ENCODE measurements at places on chromosomes 7 and 10.

DNA sequence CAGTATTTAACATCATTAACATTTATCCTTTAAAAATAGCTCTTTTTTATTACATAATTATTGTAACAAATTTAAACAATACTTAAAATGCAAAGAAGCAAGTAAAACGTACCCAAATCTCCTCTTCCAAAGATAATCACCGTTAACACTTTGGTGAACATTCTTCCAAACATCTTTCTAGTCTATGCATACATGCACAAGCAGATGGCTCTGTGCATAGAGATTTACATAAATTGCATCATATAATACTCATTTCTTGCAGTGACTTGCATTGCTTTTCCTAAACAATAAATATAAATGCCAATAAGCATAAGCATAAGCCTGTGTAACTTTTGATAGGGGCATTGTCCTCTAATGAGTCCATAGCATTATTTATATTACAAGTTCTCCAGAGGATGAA is 89.4 kb upstream of the PALS2 start:
- DNase-seq: no peak

GRCh38 chr10:114593240-114593792 is 64.8 kb downstream of the ABLIM1 start:
- no peak for DNase-seq

DNA sequence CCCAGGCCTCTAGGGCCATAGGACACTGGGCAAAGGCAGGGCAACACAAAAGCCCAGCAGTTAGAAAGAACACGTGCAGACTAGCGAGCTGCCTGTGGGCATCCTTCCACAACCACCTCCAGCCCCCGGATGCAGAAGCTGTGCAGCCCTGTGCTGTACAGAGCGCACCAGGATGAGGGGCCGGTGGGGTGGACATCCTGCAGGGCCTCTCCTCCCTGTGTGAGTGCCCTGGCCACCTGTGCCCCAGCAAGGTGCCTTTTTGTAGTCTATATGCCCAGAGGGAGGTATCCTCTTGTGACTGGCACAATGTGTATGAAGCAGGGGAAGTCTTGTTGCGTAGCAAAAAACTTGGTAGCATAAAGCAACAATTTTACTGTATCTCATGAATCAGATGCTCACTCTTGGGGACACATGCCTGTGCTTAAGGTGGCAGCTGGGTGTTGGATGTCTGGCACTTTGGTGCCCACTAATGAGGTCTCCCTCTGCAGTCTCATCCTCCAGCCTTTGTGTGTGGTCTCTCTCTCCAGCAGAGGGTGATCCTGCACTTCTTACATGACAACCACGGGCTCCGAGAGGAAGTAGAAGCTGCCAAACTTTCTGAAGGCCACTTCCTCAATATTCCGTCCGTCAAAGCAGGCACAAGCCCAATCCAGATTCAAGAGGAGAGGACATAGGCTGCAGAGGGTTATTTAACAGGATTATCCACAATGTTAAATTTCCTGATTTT is 8.7 kb downstream of the NCAPG2 start:
- DNase-seq: peak; percentile 62

DNA sequence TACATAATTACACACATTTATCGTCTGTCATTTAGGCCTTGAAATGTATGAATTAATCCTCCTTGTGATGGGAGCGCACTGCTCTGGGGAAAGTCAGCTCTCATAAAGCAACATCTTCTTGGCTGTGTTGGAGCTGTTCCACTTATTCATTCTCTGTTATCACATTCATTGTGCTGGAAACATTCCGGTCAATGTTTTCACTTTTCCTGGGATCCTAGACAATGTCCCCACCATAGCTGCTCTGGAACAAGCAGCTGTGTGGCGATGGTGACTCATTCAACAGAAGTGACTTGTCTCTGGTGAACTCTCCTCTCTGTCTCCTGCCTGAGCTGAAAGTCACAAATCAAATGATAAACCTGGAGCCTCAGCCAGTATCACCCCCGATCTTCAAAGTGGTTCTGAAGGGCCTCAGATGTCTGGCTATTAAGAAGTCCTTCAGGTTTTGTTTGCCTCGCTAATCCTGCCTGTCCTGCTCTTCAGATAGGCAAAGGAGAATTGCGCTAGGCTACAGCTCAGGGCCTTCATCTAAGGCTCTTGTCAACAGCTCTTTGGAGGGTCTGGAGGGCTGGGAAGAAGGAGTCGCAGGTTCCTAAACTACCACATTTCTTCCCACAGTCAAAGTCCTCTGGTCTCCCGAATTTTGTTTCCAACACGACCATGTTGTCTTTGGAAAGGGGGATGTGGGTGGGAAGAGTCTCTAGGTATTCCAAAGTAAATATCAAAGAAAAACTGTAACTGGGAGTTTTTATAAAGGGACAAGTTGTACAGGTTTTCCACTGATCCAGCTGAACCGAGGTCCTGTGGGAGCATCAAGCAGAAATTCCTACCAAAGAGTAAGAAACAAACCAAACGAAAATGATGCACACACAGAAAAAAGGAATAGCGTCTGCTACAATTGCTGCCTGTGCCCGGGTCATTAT is 29.3 kb downstream of the KLF6 start:
- no peak for DNase-seq

GRCh38 chr10:100485801-100486495 is 23.1 kb downstream of the WNT8B start:
- no peak for DNase-seq

GRCh38 chr7:47901542-47901941 is 46.7 kb downstream of the PKD1L1 start:
- DNase-seq: no peak

GRCh38 chr7:126842451-126842850 is 410.3 kb downstream of the GRM8 start:
- DNase-seq: no peak

GRCh38 chr7:115356139-115356746 is 434.3 kb downstream of the MDFIC start:
- DNase-seq: no peak

DNA sequence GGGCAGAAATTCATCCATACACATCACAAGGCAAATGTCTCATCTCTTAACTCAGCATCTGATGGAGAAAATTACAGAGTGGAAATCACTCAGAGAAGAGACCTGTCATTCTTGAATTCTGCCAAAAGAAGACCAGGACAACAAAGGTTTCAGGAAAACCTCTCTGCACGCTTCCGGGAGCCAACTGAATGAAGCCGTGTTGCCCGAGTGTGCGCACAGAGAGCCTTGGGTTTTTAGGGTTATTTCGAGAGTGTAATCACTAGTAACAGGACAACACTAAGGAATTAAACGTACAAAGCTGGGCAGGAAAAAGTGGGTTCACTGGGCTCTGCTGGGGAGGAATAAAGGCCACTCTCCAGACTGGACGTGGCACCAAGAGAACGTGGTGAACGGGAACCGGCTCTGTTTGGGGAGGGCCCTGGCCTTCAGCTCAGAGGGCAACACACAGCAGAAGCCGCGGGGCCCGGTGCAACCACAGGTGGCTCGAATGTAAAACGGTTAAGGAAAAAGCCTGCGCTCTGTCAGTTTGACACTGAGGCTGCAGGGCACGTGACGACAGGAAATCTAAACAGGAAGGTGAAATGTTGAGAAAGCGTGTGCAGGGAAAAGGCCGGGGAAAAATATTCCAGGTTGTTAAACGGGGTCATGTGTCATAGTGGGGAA is 331.5 kb downstream of the DNAJB6 start:
- no peak for DNase-seq

- no peak for DNase-seq
Measured at GRCh38 chr7:31899356-31899927, 170.8 kb downstream of the PDE1C start.

DNA sequence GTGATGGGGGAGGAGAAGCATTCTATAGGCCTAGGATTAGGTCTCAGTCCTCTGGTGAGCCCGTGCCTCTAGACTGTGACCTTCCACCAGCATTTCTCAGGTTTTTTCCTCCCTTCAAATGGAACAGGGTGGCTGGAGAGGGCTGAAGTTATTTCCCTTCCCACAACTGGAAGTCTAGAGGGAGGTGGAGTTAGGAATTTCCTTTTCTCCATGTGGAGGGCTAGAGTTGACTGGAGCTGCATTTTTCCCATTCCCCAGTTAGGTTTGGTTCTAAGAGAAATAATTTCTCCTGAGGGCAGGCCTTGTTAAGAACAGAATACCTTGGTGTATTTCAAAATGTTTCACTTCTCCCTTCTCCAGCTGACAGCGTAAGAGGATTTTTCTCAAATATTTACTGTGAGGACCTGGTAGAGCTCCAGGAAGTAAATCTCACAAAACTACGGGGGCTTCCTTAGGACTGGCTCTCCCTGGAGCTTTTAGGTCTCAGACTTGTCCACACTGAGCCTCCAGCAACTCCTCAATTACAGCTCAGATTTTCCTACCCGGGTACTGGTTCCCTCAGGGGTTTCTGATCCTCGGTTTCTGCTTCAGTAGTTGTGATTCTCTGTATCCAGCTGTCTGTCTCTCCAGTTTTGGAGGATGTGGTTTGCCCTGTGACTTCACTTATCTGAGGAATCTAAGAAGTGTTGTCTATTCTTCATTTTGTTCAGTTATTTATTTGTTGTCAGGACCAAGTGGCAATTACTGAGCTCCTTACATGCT is 6.0 kb upstream of the REEP3 start:
- DNase-seq: no peak

DNA sequence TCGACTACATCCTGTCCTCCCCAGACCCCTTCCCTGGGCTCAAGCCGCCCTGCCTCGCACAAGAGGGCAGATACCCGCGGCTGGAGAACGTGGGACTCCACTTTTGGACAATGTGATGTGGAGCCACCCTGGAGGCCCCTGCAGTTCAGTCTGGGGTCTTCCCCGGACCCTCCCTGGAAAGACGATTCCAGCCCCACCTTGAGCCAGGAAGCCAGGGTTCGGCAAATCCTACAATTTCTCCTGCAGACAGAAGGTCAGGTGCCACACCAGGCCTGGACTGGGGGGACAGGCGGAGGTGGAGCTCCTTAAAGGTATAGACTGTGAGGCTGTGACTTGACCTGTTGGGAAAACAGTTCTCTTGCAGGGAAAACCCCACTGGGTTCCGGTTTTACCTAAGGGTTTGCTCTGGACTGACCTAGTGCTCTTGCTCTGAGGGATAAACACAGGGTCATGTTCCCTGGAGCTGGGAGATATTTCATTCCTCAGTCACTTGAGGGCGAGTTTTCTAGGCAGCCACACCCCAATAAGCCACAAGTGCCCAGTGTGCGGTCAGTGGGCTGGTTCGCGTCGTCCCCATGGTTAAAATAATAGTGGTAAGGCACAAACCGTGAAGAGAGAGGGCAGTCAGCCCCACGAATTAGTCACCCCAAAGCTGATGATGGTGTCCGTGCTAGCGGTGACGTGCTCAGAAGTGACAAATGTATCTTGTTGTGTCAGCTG is 1.6 kb downstream of the FOXL3 start:
- no peak for DNase-seq

DNA sequence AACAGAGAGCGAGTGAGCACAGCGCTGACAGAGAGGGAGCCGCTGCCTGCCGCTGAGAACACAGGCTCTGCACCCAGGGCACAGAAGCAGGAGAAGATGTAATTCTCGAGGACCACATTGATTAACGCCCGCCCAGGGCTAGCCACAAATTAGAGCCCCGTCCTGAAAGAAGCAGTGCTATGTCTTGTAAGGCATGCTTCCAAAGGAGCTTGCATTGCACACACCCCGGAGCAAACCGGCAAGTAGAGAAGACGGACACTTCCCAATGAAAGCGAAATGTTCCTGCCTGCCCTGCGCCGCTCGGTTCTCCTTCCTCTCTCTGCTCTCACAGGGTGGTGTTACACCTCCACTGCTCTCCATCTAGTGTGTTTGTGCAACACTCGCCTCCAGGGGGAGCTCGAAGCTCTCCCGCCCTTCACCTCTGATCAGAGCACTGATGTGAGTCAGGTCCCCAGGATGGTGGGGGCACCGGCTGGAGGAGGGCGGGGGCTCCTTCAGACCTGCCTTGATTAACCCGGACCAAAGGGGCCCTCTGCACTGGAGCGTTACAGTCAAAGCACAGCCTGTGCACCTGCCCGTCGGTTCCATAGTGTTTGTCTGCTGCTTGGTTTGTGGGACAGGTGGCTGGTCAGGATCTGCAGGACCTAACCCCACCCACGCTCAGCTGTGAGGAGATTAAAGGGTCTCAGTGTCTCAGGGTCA is 316.5 kb downstream of the ADARB2 start:
- DNase-seq: no peak

GRCh38 chr10:74612195-74612594 is 214.2 kb upstream of the KAT6B start:
- no peak for DNase-seq

DNA sequence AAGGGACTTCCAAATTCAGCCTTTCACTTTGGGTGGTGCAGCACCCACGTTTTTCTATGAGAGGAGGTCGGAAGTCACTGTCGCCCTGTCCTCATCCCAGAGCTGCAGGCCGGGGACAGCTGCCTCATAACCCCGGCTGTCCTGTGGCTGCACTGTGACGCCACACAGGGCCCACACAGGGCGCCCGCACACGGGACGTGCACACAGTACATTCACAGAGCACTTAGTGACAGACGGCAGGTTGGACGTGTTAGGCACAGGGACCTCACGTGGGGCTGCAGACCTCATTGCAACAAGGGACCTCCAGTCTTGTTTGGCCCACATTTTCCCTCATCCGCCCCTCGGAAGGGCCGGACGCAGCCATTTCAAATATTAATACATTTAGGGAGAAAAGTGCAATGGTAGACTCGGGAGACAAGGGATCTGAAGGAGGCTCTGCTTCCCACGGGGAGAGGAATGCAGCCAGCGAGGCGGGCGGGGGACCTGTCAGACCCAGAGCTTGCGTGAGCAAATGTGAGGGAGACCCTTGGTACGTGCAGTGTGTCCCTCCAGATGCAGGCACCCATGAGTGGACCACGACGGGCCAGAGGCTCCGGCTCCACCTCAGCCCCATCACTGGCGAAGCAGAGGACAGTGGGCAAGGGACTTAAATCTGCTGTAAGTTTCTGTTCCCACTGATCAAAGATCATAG is 86.7 kb downstream of the VOPP1 start:
- DNase-seq: no peak

- DNase-seq: no peak
Measured at GRCh38 chr10:110651044-110651958, 7.2 kb downstream of the RBM20 start.

GRCh38 chr7:12138421-12138820 is 72.7 kb upstream of the TMEM106B start:
- DNase-seq: no peak

DNA sequence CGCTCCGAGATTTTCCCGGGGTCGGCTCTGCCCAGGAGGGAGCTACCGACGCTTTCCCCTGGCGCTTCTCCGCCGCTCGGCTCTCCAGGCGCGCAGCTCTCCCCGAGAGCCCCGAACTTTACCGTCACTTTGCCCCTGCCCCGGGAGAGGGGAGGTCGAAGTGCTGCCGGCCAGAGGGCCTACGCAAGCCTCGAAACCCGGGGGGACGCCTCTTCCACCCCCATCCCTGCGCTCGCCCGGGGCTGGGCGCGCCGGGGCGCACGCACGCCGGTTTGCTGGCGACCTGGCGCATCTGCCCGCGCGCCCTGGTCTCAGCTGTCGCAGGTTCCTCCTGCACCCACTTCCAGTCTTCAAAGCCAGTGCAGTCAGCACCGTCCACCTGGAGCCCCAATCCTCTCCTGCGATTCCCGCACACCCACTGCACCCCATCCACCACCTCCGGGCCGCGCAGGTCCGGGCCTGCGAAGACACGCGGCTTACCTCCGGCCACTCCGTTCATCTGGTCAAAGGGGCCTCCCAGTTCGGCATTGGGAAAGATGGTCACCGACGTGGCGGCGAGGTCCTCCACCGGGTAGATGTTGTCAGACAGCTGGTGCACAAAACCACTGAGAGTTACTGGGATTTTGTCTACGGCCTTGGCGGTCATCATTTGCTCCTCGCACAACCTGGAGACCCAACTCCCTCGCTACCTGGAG is 638 bp downstream of the EGR2 start:
- DNase-seq: peak; percentile 26

Data from ovary (tissue), 10 donors.